ENCODE measurements at places on chromosomes 6 and 20.

GRCh38 chr6:158211273-158212055, 43.3 kb downstream of the GTF2H5 start:
- DNase-seq, result no peak

DNA sequence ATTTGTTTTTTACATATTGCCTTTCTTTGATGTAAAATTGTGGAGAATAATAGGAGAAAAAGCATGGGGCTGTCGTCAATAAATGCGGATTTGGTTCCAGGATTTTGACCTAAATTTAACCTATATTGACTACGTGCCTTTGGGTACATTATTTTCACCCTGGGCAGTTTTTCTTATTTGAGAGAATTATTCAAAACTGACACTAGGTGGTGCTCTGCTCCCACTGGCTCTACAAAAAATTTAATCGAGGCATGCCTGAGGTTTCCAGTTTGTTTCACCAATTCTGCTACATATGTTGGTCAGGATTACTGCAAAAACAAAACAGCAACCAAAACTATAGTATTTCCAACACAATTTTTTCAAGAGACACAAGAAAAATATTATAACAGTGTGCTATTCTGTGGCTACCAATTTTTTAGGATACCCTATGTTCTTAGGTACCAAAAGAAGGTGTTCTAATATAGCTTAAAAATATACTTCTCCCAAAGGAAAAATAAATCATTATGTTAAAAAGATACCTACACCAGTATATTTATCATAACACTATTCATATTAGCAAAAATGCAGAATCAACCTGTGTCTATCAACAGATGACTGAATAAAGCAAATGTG, 48.6 kb upstream of the FABP7 start:
- DNase-seq, result no peak

- DNase-seq, result no peak
Observed at GRCh38 chr6:51996296-51996947, 91.0 kb downstream of the PKHD1 start.

- DNase-seq, result no peak
Observed at GRCh38 chr6:9116026-9116425, 680.7 kb upstream of the SLC35B3 start.

- no peak for DNase-seq
Observed at GRCh38 chr6:88972504-88973423, 9.3 kb upstream of the RNGTT start.

DNA sequence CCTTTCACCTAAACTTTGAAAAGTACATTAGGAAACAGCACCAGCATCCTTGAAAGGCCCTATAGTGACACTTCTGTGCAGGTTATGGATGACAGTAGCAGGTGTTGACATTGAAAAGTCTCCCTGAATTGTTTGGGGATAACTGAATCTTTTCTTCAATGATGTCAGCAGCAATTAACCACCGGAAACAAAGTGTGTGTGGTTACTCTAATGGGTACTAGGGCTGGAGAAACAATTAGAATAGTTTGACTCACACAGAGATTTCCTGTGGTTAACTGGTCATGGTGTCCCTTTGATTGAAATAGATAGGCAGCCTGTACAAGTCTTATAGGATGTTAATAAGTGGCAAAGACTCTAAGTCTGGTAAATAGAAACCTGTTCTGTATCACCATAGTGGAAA, 189.1 kb downstream of the TBX18 start:
- DNase-seq, result no peak

GRCh38 chr6:159157431-159157830, 11.8 kb upstream of the FNDC1 start:
- DNase-seq, result no peak

DNA sequence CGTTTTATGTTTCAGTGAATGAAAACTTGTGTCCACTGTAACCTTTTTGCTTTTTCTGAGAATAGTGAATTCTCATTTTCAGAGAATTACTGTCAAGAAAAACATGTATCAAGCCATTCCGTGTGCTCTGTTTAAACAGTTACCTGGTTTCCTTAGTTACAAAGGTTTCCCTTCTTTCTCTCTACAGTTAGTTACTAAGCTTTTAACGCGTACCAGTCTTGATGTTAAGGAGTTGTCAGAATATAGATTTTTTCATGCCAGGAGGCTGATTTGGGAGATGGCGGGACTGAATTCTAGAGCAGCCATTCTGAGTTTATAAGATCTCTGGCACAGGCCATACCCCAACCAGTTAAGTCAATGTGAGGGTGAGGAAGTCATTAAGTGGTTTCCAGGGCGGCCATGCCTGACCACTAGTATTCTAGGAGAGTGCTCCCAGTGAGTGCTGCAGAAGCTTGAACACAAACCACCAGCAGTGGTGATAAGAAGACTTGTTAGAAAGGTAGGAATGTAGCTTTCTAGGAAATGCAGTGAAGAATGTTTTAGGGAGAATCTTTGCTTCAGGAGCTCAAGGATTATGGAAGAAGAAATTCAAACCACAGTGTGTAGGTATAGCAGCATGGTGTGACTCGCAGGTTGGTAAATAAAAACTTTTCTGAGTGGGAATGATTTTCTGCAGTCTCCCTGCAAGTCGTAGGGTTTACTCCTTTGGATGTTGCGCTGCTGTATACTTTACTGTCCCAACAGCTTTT, 112.9 kb downstream of the JARID2 start:
- no peak for DNase-seq

- peak; percentile 47 for DNase-seq
Observed at GRCh38 chr6:35327349-35328027, 14.9 kb upstream of the PPARD start.
